NCI-H1048 (cell line): ENCODE measurements at places on chromosomes 3 and 15.

DNA sequence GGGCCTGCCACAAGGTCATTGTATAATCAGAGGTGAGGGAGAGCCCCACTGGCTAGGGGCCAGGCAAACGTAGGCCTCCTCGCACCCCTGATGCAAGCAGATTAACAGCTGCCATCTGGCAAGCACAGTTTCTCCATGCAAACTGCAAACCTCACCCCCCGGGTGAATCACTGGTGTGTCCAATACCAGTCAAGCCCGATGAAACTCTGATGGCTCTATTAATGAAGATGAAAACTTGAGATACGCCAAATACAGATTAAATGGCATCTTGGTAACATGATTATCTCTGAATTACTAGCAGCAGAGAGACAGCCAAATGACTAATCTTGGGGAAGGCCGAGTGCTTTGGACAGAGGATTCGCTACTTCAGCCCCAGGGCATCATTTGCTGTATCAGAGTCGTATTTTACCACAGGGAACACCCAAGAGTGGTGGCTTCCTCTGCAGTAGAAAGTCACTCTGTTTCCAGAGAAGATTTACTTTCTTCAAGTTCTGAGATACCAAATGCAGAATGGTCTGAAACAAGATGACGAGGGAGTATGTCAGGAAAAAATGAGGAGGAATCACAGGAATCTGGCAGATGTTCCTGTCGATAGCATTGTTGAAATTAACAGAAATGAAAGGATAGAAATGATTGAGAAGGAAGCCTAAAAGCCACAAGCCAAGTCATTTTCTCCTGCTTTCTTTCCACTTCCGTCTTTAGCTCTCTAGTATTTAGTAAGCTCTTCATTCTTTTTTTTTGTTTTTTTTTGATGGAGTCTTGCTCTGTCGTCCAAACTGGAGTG, 96.2 kb upstream of the NR2F2 start:
- no peak for DNase-seq

GRCh38 chr3:134356411-134357040, 17.7 kb downstream of the AMOTL2 start:
- no peak for DNase-seq

GRCh38 chr15:68510558-68510957, 68.2 kb upstream of the CORO2B start:
- DNase-seq = no peak

GRCh38 chr3:126982126-126982470, 817 bp upstream of the PLXNA1 start:
- DNase-seq = no peak

DNA sequence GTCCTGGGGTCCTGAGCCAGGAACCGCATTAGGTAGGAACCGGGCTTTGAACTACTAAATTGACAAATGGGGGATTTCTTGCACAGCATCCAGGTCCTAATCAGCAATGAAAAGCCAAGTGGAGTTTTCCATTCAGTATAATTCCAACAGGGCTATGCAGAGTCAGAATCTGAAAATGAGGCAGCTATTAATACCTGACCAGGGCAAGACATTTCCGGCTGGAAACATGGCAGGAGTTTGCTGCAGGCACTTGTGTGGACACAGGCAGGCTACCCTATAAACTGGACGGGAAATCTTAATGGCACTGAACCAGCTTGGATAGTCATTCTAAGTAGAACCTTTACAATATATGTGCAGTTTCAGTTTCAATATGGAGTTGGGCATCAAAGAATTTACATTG, 553.1 kb downstream of the FGF12 start:
- no peak for DNase-seq

DNA sequence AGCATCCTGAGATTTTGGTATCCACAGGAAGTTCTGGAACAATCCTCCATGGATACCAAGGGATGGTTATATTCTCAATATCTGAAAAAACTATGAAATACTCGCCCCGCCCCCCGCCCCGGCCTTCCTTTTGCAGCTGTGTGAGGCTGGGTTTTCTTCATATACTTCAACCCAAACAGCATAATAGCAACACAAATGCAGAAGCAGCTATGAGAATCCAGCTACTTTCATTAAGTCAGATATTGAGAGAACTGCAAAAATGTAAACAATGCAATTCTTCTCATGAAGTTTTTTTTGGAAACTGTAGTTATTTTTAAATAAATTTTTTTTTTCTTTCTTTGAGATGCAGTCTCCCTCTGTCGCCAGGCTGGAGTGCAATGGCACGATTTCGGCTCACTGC, 10.9 kb upstream of the IDH2 start:
- no peak for DNase-seq

DNA sequence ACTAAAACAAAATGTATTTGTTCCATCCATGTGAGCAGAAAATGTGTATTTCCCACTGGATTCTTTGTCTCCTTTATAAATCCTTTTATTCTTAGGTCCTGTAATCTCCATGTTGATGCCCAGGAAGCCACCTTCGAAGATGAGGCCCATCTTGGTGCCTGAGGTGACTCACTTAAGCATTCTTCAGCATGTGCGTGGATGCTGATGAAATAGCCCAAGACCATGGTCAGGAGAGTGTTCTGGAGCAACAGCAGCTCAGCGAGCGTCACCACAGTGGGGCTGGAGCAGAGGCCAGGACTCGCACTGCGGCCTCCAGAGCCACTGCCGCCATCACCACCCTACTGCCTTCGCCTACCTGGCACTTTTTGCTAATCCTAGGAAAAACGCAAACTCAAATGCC, 520.9 kb downstream of the FHIT start:
- no peak for DNase-seq

GRCh38 chr3:15520804-15521572, 518 bp downstream of the COLQ start:
- no peak for DNase-seq

DNA sequence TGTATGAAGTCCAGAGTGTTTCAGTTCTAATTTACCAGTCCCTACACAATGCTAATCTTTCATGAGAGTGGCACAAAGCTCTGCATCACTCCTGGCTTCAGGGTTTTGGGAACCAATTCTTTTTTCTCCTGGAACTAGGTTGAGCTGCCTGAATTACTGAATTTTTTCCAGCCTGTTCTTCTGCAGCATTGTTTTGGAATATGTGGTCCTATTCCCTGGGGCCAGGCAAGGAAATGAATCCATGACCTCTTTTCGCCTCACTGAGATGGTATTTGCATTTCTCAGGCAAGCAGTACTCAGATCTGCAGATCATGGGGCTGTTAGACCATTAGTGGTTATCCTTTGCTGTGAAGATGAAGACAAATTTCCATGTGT, 25.6 kb upstream of the GPR171 start:
- DNase-seq = no peak

GRCh38 chr3:171129827-171130226, 103.3 kb upstream of the SLC2A2 start:
- DNase-seq = peak; percentile 13

- DNase-seq = no peak
Measured at GRCh38 chr3:118808723-118809122, 225.9 kb downstream of the IGSF11 start.
